RPMI8226 (cell line): ENCODE measurements at places on chromosomes 12 and 14.

- DNase-seq, result no peak
Observed at GRCh38 chr14:28785096-28785952, 18.7 kb downstream of the FOXG1 start.

DNA sequence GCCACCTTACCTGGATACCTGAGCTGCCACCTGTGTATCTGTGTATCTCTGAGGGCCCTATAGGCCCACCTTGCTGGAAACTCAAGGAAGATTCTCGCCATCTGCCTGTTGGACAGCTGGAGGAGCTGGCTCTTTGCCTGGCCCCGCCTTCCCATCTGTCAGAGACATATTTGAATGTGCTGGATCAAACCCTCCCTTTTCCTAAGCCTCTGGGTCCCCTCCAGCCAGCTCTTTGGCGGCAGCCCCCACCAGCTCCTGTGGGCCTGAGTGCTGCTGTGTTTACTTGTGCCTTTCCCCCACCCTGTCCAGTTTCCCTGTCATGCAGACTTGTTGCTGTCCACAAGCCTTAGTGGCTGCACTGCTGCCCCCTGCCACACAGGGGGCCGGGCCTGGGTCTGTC, 55.9 kb upstream of the SRSF5 start:
- no peak for DNase-seq

DNA sequence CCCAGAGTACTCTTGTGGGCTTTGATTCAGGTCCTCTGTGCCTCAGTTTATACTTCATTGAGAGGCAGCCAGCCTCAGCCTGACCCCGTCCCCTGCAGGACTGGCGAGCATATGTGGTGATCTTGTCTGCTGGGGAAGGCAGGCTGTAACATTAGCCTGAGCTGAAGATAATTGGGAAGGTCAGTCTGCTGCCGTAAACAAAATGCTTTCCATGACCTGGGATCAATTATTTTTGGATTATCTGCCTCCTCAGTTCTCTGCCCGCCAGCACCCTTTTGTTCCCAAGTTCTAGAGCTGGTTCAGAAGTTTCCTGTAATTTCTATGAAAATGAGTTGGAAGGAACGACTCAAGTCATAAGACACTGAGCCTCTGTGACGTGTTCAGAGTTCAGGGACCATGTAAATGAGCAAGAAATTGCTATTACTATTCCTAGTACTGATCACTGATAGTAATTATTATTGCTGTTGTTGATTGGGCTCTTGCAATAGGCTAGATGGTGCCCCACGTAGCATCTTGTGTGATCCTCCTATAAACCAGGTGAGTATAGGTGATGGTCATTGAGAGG, 4.5 kb downstream of the ORAI1 start:
- no peak for DNase-seq

- no peak for DNase-seq
Observed at GRCh38 chr12:126117502-126117901, 1052.3 kb downstream of the AACS start.

DNA sequence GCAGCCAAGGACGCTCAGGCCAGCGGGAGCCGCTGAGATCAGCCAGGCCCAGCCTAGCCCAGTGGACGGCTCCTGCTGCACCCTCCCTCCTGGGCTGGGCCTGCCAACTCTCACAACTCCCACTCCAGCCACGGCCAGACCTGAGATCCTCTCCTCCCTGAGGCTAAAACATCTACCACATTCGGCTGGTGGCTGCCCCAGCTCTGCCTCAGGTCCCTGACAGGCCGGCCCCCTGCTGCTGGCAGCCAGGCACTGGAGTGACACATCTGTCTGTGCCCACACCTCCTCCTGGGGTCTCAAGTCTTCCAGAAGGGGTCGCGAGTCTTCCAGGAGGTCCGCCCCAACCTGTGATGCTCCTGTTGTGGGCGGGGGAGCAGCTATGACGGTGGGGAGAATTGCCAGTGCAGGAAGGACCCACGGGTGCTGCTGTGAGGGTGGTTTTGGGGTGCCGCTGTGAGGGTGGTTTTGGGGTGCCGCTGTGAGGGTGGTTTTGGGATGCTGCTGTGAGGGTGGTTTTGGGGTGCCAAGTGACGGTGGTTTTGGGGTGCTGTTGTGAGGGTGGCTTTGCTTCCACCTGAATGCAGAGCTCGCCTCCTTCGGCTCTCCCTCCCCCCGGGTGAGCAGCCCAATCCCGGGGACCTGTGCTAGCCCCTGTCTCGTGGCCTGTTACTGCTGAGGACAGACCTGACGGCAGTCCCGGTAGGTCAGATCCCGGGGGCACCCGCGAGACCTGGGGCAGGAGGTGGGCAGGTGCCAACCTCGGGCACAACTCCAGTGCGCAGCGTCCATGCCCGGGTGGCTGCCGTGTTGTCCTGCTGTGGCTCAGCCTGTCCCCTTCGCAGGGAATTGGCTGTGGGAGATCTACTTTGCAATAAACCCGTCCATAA, 27.5 kb upstream of the C14orf180 start:
- DNase-seq, result no peak

- no peak for DNase-seq
Observed at GRCh38 chr12:84512751-84513150, 399.8 kb downstream of the SLC6A15 start.

DNA sequence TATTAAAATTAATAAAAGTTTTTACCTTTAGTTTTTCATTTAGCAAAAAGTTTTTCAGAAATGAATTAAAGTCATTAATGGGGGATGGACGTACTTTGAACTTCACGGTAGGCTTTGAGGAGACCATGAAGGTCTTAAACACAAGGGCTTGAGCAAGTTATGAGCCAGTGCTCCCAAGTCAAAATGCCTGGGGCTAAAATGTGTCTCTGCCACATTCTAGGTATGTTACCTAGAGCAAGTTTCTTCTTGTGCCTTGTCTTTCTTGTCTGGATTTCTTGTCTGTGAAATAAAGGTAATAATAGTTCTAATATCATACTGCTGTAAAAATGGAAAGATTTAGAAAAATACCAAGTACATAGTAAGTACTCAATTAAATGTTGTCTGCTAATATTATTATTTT, 132.7 kb upstream of the USP15 start:
- no peak for DNase-seq

- DNase-seq, result no peak
Observed at GRCh38 chr14:59474172-59474571, 9.0 kb upstream of the GPR135 start.

DNA sequence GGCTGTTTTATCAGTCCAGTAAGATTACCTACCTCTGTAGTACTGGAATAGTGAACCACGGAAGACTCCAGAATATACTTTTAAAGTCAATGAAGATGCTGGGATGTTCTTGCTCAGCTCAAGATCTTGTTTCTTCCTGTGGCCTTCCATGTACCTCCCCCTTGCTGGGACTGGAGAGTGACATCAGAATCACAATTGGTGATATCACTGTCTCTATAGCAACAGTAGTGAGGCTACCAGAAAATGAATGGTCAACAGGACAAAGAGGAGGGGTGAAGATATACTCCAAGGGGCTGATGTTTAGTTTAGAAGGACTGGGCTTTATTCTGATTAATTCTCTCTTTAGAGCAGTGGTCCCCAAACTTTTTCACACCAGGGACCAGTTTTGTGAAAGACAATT, 3.8 kb downstream of the AKAP3 start:
- no peak for DNase-seq

- DNase-seq, result no peak
Observed at GRCh38 chr12:113361574-113362370, 3.4 kb downstream of the PLBD2 start.

- no peak for DNase-seq
Observed at GRCh38 chr12:69161829-69162228, 77.5 kb upstream of the CPSF6 start.

- no peak for DNase-seq
Observed at GRCh38 chr12:53719649-53720048, 7.6 kb downstream of the CALCOCO1 start.

GRCh38 chr12:53990311-53991076, 5.5 kb downstream of the HOXC10 start:
- no peak for DNase-seq

- peak; percentile 50 for DNase-seq
Observed at GRCh38 chr12:80837342-80837978, 100.3 kb downstream of the LIN7A start.

DNA sequence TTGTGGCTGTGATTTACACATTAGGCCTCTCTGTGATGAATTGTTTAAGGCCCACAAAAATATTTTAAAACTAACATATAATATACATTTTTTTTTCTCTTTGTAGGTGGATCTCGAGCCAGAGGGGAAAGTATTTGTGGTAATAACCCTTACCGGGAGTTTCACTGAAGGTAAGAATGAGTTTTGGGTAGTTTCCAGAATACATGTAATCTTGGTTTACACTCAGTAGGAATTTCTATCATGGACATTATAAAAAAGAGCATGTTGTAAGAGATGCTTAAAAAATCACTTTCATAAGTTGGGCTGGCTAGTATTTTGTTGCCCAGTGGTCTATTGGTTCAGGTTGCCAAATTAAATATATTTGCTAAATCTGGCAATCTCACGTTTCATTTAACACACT, 69.7 kb downstream of the PRKCH start:
- DNase-seq, result no peak

GRCh38 chr12:128771681-128772080, 52.1 kb downstream of the SLC15A4 start:
- DNase-seq, result no peak

GRCh38 chr12:3735432-3735831, 17.5 kb downstream of the CRACR2A start:
- no peak for DNase-seq

DNA sequence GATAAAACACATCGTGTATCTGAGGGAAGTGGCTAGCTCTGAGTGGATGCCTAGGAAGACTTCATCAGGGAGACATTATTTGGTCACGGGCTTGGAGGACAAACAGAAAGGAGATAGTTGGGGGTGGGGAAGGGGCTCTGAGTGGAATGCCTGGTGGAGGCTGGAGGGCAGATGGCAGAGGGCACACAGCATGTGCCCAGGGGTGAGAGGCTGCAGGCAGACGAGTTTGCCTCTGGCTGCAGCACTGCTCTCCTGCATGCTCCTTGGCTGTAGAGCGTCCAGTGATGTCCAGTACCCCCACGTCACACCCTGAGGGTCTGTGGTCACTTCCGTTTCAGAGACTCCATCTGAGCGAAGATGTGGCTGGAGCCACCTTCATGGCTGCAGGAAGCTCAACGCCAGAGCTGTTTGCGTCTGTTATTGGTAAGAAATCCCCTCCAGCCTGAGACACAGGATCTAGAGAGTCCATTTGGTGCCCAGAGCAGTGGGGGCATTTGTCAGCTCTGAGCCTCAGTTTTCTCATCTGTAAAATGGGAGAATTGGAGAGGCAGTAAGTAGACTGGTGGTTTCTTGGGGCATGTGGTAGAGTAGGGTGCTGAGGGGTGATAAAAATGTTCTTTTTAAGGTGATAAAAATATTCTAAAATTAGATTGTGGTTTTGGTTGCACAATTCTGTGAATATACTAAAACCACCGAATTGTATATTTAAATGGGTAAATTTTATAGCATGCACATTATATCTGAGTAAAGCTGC, 71.7 kb upstream of the RIN3 start:
- DNase-seq, result no peak

DNA sequence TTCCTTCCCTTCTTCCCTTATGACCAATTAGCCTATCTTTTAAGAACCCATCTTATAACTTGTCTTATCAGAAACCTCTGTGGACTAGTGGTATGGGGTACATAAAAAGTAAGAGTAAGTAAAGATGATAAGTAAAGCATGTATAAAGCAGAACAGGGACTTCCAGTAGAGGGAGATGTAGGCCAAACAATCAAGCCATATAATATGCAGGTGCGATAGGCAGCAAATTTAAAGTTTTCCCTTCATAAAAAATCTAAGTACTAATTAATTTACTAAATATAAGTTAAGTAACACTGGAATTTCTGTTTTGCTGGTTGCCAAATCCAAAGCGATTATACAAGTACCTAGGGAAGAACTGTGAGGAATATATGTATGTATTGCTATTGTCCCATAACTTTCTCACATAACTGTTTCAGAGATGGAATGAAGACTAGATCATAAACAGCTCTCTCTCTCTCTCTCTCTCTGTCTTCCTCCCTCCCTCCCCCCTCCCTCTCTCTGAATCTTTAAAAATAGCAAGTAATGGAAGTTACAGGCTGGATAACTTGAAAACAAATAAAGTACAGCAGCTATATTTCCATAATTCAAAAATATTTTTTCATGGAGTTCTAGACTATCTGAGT, 25.7 kb downstream of the METTL25 start:
- DNase-seq, result peak; percentile 17

GRCh38 chr12:50640321-50640939, 123.5 kb upstream of the ATF1 start:
- DNase-seq, result no peak
